NCI-H774 (cell line): ENCODE measurements at places on chromosomes 4 and X.

- no peak for DNase-seq
Observed at GRCh38 chr4:99642725-99643489, 14.7 kb downstream of the C4orf54 start.

DNA sequence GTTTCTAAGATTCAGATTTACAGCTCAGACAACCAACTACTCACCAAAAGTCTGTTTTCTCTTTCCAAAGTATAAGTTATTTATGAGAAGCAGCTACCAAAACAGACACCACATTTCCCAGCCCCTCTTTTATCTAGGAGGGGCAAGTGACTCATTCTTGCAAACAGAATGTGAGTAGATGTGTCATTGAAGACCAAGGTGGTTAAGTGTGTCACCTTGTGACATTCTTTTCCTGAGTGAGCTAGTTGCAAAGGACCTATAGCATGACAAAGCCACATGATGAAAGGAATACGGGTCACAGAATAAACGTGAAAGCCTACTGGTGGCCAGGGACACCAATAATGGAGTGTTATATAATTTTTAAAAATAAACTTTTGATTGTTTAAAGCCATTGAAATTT, 50.0 kb downstream of the SLC7A11 start:
- DNase-seq, result no peak

GRCh38 chr4:158347556-158347955, 137.3 kb downstream of the TMEM144 start:
- no peak for DNase-seq

DNA sequence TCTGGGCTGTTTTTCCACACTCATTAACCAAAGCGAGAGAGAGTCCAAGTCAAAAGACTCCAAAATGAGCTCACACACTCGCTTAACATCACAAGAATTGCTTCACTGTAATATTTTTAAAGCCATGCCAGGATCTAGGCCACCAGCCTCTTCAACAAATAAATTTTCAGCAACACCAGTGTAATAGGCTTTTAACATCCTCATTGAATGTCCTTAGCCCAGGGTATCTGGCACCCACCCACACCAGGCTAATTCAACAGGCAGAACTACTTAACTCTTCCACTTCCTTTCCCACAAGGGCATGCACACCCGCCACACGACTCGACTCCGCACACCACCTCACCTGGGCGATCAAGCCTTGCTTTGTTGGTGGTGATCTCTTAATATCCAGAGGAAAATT, 34.2 kb downstream of the FAT1 start:
- DNase-seq, result peak; percentile 13
